ENCODE measurements at places on chromosomes 6 and 20.
A peak's percentile ranks its signal among the peaks of the same experiment; 100 is the strongest.

GRCh38 chr6:45477278-45477677 lies 99.5 kb upstream of the SUPT3H start:
- DNase-seq: no peak

DNA sequence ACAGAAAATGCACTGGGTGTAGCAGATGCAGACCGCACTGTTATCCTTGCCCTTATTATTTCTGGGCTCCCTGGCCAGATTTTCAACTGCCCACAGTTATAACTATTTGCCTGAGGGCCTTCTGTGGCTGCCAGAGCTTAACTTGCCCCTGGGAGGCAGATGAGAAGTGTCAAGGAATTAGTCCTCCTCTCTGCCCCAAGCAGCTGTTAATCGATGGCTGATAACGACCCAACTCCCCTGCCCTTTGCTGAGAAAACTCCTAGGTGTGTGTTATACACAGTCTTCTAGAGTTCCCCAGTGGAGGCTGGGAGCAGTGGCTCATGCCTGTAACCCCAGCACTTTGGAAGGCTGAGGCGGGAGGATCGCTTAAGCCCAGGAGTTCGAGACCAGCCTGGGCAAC lies 44.4 kb upstream of the SHLD1 start:
- no peak for DNase-seq

DNA sequence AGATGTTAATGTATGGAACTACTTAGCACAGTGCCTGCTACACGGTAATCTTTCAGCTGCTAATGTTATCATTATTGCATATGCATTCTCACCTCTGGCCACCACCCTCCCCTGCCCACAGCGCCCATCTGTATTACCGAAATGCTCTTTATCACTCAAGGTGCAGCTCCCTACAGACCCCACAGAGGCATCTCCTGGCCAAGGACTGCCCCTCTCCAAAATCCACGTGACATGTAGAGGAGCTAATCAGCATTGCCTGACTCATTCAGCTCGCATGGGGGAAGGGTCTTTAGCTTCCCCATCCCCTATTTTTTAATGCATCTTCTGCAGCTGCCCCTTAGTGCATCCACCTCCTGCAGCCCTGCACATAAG lies 41.8 kb downstream of the SLC22A23 start:
- DNase-seq: no peak

DNA sequence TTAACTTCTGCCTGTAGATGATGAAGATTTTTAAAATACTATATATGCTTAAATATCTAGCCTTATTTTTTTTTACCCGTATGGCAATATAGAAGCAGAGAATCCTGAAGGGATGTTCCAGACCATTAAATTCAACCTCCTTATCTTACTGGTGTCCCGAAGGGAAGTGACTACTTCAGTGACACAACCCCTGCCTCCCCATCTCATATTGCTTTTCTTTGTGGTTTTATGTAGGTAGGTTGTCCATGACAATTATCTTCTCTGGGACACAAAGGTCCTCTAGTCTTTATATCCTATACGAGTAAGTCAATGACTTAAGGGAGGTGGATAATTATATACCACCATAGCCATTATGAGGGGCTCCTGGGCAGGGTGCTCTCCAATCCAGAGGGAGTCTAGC lies 57.4 kb upstream of the EMILIN3 start:
- DNase-seq: no peak

DNA sequence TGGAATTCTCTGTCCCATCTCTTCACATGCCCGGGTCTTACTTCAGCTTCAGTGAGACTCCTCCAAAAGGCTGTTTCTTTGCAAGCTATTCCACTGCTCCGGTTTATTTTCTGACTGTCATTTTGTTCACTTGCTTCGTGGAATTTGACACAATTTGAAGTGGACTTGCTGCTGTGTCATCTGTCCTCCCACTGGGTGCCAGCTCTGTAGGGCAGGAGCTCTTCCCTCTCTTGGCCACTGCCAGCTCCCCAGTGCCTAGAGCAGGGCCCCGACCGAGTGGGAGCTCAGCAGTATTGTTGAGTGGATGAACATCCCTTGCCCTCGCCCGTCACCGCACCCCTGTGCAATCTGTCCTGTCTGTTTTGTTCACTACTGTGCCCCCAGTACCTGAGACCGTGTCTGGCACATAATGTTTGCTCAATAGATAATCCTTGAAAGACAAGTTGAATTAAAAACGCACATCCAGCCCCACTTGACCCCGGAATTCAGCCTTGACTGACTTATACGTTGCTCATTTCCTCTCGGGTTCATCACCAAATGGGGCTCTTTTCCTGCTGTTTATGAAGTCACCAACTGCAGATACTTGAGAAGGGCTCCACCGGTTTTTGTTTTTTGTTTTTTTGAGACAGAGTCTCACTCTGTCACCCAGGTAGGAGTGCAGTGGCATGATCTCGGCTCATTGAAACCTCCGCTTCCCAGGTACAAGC lies 170.3 kb upstream of the KCNG1 start:
- no peak for DNase-seq

DNA sequence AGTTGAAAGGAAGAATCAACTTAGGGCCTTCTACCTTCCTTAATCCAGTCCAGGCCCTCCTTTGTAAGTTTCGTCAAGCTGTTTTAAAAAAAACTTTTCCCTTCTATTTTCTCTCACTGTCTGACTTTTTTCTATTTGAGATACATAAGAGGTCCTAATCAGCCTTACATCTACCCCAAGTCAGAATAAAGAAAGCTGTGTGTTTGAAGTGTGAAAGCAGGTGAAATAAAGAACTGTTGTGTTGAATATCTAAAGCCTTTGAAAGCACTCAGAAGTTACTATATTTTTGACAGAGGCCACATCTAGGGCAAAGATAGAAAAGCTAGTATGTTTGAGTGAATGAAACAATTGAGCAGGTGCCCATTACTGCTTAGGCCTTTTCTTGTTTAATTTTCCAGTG lies 35.5 kb downstream of the SH3BGRL2 start:
- DNase-seq: no peak

DNA sequence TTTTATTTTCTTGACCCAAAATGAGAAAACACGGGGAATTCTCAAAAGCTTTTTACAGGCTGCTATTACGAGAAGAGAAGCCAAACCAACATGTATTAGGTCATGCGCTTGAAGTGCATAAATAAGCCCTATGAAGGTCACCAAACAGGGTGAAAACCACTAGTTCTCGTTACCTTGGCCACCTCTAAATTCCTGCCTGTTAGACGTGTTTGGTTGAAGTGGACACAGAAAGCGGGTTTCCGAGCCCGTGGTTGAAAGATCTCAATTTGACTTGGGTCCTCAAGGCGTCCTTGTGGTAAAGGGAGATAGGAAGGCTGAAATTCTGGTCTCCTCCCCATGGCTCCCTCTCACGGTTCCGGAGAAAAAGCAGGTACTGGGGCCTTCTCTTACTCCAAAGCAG lies 6.2 kb downstream of the EYA2 start:
- DNase-seq: no peak

DNA sequence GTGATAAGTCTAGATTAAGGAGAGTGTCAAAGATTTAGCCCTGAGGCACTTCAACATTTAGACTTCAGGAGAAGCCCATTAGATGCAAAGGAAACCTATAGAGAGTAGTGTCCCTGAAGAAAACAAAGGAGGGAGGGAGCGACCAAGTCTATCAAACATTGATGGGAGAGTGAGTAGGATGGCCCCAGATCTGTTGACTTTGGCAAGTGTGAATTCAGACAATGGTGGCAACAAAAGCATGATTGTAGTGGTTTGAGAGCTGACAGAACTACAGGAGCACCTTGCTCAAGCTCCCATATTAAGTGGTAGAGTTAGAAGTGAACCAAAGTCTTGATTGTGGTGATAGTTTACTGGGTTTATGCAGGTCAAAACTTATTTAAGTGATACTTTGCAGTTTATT lies 979 bp upstream of the ABCF1 start:
- DNase-seq: no peak

- no peak for DNase-seq
Measured at GRCh38 chr6:79072640-79073181, 5.3 kb downstream of the PHIP start.

- DNase-seq: no peak
Measured at GRCh38 chr6:99661870-99662269, 55.2 kb downstream of the PRDM13 start.

DNA sequence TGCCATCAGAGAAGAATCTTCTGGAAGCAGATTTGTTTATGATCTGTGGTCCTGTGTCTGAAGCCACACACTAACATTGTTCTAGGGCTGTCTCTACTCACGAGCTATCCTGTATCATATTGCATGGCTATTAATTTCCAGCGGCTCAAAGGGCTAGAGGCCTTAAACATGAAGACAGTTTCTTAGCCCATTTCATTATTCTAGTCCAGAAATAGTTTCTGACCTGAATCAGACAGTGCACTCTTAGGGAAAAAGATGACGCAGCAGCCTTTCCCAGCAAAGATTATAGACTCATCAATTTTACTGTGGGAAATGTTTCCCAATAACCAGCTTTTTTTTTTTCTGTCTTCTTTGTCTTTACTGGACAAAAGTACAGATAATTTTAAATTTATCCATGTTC lies 105.3 kb upstream of the SUPT3H start:
- no peak for DNase-seq

- DNase-seq: no peak
Measured at GRCh38 chr6:39287601-39288000, 26.6 kb downstream of the KCNK17 start.

- no peak for DNase-seq
Measured at GRCh38 chr20:37503256-37503927, 17.7 kb upstream of the NNAT start.

- DNase-seq: no peak
Measured at GRCh38 chr20:41275301-41275731, 42.2 kb downstream of the ZHX3 start.

- no peak for DNase-seq
Measured at GRCh38 chr6:136178749-136179148, 71.4 kb downstream of the MTFR2 start.

DNA sequence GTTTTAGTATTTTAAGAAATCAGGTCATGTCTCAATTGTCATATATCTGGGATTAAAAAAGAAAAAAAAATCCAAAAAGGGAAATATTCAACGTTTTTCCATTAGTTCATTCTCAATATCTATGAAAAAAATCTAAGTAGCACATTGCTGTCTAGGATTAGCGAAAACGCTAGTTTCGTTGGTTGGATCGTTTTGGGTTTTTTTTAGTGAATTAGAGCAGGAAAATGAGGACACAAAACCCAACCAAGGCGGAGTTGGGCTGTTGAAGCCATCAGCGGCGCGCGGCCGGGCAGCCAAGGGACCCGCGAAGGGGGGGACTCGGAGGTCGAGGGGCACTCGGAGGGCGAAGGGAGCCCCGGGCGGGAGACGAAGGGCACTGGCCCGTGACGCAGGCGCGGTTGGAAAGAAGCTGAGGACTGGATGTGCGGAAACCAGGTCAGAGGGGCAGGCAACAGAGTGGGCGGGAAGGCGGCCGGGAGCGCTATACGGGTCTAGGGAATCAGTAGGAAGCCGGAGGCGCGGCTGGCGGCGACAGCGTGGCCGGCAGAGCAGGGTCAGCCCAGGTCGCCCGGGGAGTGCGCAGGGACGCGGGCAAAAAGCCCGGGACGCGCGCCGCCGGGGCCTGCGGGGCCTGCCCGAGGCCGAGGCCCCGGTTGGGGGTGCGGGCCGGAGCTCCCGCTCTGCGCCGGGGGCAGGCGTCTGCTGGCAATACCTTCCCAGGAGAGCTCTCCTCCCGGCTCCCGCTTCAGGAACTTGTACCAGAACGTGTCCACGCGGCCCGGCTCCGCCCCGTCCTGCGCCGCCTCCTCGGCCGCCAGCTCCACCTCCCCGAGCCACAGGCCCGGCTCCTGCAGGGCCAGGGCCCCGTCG lies 599 bp downstream of the EPM2A start:
- DNase-seq: peak; percentile 5

DNA sequence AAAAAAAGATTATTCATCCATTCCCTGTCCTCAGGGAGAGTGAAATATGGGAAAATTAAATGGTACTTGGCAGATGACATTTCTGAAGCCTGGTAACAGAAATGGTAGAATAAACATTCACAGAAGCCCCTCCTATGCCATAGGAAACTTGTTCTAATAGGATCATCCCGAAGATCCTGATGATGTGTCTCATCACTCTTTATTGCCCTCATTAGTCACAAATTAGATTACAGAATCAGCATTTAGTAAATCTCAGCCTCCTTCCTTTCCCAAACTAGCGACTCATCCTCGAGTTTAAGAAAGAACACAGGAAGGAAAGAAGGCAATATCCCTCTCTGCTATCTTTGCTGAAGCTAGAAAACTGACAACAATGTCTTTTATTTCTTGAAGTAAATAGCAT lies 154.4 kb downstream of the TMEM200A start:
- DNase-seq: no peak

DNA sequence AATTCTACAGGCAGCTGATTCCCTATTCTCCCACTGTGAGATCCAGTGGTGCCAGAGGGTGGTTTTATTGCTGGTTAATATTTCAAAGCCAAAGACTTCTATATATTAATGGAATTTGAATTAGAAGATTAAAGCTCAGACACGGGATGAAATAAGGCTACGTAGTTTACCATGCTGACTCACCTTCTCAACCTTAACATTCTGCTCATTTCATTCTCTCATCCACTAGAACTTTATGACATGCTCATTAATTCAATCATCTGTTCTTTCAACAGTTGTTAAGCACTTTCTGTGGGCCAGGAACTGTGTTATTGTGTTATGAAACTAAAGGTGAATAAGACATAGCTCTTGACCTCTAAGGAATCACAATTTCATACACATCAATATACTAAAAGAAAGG lies 456.9 kb upstream of the MAP3K7 start:
- no peak for DNase-seq

GRCh38 chr6:105949869-105950268 lies 136.3 kb upstream of the PRDM1 start:
- no peak for DNase-seq

GRCh38 chr6:152404086-152404857 lies 232.9 kb downstream of the SYNE1 start:
- DNase-seq: no peak

DNA sequence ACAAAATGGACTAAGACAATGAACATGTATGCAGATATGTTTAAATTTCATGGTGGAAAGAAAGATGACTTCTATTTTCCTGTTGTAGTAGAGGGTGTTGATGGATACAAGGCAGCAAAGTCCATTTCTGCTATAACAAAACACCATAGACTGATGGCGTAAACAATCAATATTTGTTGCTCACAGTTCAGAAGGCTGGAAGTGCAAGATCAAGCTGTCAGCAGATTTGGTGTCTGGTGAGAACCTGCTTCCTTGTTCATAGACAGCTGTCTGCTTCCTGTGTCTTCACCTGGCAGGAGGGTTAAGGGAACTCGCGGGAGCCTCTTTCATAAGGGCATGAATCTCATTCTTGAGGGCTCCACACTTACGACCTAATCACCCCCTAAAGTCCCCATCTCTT lies 83.0 kb upstream of the ELOVL5 start:
- DNase-seq: no peak

GRCh38 chr6:23696992-23697391 lies 429.0 kb upstream of the NRSN1 start:
- no peak for DNase-seq

DNA sequence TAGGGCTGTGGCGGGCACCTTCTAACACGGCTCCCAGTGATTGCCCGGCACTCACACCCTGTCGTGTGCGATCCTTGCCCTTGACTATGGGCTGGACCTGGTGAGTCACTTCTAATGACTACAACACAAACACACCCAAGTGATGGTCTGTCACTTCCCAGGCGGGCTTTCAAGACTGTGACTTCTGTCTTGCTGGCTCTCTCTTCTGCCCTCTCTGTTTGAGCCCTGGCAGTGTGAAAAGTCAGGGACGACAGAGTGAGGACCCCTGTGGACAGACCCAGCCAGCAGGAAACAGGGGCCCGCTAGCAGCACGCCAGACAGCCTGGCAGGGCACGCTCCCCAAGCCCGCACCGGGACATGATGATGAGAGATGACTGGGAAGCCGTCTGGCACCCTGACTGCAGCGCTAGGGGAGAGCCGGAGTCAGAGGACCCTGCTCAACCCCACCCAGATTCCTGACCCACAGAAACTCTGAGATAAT lies 43.0 kb downstream of the KIF16B start:
- no peak for DNase-seq
